ENCODE measurements at places on chromosomes 2 and 18.

DNA sequence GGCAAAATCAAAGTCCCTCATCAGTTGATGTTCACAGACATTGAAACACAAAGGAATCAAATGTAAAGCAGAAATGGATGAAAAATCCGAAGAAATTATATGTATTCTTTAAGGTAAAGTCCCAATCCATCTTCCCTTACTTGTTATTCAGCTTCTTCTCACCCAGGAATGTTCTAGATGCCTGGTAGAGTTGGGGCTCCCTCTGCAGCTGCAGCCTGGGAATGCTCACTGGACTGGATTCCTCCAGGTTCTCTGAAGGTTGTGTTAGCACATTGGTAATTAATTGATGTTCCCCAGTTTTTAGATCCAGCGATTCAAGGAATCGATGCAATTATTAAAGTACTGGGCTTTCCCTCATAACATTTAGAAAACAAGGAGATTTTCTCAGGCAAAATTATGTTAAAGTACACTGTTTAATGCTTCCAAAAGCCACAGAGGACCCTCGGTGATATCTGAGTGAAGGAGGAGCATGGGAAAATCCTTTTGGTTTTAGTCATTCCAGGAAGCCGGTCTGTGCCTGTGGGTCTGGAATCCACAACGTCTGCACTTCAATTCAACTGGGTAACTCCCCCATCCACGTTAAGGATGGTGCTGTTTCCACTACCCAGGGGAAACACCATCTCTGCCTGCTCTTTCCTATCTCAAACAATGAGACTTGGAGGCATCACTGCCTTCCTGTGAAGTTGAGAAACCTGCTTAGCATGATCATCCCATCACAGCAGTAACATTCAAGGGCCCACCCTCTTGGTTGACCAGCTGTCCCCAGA is 22.0 kb downstream of the NTSR2 start:
- DNase-seq, result no peak

- DNase-seq, result peak; percentile 91
Observed at GRCh38 chr2:133977405-133977804, 276.5 kb upstream of the MGAT5 start.

DNA sequence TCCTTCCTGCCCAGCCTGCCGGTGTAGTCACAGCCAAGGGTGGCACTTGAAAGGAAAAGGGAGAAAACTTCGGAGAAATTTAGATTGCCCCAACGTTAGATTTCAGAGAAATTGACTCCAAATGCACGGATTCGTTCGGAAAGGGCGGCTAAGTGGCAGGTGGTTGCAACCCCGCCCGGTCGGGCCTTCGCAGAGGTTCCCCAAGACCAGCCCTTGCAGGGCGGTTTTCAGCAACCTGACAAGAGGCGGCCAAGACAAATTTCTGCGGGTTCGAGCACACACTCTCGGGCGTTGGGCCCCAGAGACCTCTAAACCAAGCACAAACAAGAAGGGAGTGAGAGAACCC is 4.8 kb downstream of the ONECUT2 start:
- no peak for DNase-seq

DNA sequence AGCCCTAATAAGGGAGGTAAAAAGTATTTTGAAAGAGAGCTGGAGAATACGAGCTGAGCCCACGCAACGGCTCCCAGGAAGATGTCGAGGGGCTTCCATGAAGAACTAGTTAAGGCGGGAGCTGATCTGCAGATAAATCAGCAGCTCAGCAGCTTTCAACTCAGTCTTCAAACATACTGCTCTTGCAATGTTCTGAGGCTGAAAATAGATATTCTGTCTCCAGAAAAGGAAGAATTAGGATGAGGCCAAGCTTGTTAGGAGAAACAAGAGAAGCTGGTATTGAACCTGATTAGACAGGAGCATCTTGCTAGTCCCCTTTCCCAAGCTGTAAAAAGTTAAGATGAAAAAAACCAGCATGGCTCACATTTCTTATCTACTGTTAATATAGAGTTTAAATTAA is 91.1 kb downstream of the AFF3 start:
- DNase-seq, result no peak

GRCh38 chr2:190315273-190315672 is 4.4 kb downstream of the HIBCH start:
- DNase-seq, result no peak

DNA sequence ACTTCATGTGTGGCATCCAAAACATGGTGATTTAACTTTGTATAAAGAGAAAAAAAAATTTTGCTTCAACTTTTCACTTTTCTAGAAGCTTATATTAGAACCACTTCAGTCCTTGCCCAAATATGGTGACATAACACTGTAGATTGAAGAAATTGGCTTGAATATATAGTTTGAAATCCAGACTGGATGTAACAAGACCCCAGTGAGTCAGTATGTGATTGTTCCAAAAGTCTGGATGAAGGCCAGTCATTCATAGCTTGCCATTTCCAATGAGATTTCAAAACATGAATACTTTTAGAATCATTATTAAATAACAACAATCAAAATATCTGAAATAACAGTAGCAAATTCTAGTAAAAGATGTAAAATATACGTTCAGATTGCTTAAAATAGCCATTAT is 104.8 kb upstream of the FN1 start:
- DNase-seq, result no peak

DNA sequence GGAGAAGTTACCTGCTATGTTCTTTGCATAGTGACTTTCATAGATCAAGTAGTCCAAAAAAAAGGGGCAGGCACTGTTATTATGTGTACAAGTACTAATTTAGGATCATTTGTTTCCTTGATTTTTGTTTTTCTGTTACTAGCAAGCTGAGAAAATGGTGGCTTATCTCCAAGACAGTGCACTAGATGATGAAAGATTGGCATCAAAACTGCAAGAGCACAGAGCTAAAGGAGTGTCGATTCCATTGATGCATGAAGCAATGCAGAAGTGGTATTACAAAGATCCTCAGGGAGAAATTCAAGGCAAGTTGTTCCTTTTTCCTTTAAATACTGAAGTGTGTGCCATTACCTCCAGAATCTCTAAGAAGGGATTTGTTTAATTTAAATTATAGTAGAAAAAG is 19.6 kb upstream of the KCNJ13 start:
- no peak for DNase-seq

DNA sequence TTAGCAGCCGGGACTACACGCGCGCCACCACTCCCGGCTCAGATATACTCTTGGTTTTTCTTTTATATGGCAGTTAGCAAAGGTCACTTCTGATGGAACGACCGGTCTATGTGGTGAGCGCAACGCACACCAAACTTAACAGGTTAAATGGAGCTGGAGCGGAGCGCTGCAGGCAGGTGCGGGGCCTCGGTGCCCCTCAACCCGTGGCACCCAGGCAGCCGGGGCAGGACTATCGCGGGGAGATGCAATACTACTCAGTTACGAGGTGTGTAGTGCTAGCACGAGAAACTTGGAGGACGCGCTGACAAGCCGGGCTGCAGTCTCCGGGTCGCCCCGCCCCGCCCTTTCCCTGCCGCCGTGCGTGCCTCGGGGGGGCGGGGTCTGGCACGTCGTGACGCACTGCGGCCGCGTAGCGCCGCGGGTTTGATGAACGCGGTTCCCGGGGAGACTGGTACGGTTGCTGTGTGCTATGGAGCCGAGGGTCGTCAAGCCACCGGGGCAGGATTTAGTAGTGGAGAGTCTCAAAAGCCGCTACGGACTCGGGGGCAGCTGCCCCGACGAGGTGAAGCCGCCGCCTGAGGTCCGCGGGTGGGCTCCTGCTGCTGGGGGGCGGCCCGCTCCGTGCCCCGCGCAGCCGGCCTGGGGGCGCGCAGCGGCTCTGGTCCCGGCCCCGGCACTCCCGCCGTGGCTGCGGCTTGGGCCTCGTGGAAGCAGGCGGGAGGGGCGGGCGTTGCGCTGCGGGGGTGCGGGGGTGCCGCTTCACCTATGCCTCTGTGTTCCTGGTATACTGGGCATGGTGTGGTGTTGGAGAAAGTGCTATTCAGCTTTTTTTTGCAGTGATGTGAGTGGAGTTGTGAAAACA is at the start of gene CCDC138:
Gene CCDC138 (plus strand): TSS at position 418 of the 862 bp plus-strand sequence. CDS start 52 bp downstream, at position 470.
- DNase-seq, result peak; percentile 78

- DNase-seq, result no peak
Observed at GRCh38 chr2:208686665-208687064, 280.1 kb downstream of the PTH2R start.

GRCh38 chr2:61135510-61135909 is 26.5 kb upstream of the C2orf74 start:
- peak; percentile 8 for DNase-seq

DNA sequence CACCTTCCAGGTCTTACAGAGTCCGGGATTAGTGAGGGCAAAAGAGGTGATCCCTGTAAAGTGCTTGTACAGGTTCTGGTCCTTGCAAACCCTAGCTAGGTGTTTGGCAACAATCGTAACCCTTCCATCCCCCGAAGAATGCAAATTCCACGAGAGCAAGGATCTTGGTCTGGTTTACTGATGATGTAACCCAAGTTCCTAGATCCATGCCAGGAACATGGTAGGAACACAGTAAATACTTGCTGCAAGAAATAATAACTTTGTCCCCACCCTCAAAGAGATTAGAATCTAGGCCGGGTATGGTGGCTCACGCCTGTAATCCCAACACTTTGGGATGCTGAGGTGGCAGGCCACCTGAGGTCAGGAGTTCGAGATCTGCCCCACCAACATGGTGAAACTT is 6.8 kb upstream of the NEU2 start:
- no peak for DNase-seq

- DNase-seq, result peak; percentile 66
Observed at GRCh38 chr2:69724540-69725159, 17.3 kb upstream of the ANXA4 start.

- DNase-seq, result no peak
Observed at GRCh38 chr2:196176142-196176738, 4.9 kb upstream of the STK17B start.

- no peak for DNase-seq
Observed at GRCh38 chr18:76824754-76825153, 2.4 kb downstream of the ZNF236 start.

GRCh38 chr2:120379916-120380893 is 34.3 kb downstream of the INHBB start:
- DNase-seq, result no peak

- peak; percentile 49 for DNase-seq
Observed at GRCh38 chr2:44163777-44164176, 4.9 kb upstream of the PPM1B start.

DNA sequence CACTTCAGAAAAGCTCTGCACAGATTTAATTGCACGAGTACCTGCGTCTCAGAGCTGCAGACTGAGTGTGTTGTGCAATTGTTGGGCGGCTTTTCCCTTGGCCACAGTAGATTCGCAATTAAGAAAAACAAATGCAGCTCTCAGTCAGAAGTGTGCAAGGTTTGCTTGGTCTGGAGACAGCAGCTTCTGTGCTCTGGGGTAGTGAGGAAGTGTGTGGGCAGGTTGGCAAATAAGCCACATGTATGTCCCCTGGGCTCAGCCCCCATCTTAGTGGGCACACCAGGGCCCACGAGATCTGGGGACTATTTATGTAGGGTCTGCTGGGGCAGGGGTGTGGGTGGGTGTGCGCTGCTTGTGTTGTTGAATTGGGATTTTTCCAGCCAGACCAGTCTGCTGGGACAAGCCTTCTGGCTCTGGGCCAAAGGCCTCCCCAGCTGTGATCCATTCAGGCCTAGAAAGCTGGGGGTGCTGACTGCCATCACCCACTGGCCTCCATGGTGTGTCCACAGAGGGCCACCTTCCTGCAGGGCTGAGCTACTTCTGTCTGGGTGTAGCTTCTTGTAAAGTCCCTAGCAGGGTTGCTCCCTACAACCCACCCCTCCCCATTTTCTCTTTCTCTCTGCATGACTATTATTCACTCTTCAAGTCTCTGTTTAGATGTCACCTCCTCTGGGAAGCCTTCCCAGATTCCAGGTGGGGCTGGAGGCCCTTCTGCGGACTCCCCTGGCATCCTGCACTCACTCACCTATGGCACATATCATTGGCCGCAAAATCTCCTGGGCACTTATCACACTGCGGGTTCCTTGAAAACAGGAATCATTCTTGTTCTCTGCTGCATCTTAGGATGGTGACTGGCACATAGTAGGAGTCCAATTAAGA is 67.8 kb downstream of the ODC1 start:
- DNase-seq, result peak; percentile 74

DNA sequence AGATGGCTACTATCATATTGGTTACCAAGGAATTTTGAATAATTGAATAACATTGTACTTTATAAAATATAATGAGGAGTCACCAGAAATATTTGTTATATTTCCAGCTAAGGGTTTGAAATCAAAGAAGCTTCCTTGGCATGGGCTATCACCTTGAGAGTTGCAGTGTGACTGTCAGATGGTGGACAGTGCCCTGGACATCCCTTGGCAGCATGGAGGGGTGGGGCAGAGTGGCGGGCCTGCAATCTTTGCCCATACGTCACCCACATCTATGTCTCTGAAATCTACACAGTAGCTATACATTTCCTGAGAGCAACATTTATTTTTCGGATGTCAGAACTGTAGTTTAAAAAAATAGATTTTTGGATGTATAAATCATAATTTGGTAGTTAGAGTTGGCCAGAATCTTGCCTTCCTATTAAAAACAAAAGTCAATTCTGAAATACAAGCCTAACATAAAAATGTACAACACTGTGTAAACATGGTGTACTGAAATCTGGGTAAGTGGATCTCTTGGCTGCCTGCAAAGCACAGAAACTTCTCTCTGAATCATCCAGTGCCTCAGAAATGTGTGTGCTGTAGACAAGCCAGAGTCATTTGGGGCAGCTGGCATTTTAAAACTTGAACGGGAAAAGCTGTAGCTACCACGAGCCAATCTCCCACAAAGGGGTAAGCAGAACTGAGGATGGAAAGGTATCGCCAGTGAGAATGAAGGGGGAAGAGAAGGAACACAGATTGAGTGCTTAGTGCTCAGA is 124.2 kb upstream of the ARHGAP28 start:
- DNase-seq, result no peak

DNA sequence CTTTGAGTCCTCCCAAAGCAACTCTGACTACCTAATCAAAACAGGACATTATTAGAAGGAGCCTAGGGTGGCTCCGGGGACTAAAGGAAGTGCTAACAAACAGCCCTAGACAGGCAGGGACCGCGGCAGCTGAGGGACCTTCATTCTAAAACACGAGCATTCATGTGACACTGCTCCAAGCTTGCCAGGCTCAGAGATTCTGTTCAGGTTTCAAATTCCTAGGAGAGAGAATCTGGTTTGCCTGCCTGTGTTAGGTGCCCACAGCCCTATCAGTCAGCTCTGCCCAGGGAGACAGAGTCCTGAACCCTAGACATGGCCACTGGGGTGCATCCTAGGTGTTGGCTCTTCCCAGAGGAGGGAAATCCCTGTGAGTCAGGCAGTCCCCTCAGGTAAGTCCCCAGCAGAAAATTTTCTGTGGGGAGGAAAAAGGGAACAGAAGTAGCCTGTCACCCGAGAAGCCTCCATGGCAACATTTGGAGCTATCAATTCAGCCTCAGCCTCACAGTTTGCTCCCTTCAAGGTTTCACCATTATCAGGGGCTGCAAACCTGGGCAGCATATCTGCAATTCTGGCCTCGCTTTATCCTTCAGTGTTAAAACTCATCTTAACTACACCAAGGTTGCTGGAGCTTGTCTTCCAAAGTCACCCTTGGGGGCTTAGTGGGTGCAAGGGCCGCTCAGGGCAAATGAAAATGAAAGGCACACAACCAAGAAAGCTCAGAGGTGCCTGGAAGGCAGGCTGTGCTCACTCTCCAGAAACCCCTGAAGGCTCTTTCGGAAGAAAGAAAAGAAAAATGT is 28.6 kb downstream of the PCBP1 start:
- no peak for DNase-seq

- no peak for DNase-seq
Observed at GRCh38 chr2:238501311-238501710, 74.6 kb downstream of the ASB1 start.

GRCh38 chr2:173307293-173307692 is 47.4 kb upstream of the CDCA7 start:
- no peak for DNase-seq

Data from MV-4-11 (cell line).